ENCODE measurements at places on chromosomes 4 and X.

GRCh38 chr4:137421796-137422195 lies 110.5 kb downstream of the PCDH18 start:
- no peak for DNase-seq

DNA sequence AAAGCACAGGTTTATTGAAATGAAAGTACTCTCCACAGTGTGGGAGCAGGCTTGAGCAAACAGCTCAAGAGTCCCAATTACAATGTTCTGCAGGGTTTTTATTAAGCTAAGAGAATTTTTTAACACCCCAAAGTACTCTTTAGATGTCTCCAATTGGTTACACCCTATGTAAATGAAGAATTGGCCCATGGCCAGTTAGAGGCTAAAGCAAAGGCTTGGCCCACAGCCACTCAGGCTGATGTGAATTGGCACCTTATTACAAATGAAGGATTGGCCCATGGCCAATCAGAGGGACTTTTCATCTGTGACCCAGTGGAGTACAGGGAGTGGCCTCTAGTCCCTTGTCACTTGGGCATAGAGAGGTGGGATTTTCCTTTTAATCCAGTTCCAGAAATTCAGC lies 30.1 kb upstream of the IQCM start:
- DNase-seq = peak; percentile 41

DNA sequence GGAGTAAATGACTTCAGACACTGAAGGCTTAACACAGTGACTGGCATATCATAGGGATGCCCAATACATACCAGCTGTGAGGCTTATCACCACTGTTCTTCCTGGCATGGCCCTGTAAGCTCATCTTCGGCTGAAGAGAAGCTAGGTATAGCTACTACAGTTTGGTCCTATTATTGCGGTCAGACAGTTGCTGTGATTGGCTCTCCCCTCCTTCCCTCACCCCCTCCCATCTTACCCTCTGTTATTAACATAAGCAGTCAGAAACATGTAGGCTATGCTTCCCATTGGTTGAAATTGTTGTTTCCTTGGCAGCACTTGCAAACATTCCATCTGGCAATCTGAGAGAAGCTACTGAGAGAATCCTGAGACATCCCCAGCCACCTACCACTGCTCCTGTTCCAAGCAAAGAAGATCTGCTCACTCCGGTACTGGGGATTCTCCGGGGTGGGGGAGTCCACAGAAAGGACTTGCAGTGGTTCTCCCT lies at the start of gene AKAP14:
AKAP14 (plus strand) TSS at position 51 of the 484 bp plus-strand sequence. CDS start 7,331 bp downstream, outside the sequence.
- DNase-seq = peak; percentile 53

DNA sequence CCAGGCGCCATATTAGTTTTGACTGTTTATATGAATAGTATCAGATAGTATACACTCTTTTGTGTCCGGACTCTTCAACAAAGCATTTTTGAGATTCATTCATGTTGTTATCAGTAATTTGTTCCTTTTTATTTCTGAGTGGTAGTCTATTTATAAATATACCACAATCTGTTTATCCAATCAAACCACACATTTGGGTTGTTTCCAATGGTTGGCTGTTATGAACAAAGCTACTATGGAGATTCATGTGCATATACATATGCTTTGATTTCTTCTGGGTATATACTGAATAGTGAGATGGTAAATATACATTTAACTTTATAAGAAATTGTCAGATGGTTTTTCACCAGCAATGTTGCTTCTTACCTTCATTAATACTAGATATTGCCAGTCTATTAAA lies 36.8 kb upstream of the TAPT1 start:
- no peak for DNase-seq

- DNase-seq = no peak
Observed at GRCh38 chr4:41517121-41517520, 20.8 kb upstream of the LIMCH1 start.

GRCh38 chr4:8532245-8532781 lies 47.9 kb upstream of the GPR78 start:
- DNase-seq = no peak

- no peak for DNase-seq
Observed at GRCh38 chrX:155864655-155865054, 16.5 kb upstream of the VAMP7 start.

DNA sequence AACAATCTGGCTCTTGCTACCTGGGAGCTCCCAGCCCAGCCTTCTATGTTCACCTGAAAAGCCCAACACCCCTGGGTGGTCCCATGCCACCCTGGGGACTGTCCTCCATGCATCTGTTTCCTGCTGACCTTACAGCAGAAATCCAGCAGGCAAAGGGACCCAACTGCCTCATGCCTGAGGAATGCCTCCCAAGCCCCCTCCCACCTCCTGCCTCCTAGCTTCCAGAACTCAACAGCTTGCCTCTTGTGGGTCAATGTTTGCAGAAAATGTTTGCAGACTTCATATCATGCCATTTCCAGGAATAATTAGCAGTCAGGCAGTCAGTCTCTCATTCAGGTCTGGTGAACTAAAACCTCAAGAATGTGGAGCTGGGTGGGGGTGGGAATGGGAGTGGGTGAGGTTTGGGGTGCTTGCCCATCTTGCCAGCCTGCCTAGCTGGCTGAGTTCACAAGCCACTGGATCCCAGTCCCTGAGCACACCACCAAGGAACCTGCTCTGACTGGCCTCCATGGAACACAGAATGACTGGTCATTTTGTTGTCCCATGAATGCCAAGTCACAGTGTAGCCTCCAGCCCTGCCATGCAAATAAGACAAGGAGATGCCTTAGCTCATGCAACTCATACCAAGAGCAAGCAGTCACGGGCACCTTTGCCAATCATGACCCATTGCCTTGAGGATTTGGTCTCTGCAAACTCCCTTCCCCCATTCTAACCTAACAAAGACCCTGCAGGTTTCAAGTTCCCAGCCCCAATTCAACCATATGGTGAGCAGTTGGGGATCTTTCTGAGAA lies 12.1 kb upstream of the PLAC1 start:
- no peak for DNase-seq

DNA sequence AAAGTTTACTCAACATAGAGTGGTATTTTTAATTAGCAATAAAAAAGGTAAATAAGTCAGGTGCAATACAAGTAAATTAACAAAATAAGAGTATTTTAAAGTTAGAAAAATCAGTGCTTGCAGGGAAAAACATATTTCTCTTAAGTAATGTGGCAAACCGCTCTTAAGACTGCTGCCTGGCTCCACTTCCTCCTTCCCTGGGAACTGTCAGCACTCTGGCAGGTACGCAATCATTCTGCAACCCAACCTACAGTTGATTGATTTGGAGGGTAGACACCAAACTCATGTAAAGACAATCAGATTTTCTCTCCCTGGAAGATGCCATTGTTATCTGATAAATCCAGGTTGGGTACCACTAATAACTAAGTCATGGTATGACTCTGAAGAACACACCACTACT lies 63.9 kb downstream of the PPP3CA start:
- DNase-seq = no peak

DNA sequence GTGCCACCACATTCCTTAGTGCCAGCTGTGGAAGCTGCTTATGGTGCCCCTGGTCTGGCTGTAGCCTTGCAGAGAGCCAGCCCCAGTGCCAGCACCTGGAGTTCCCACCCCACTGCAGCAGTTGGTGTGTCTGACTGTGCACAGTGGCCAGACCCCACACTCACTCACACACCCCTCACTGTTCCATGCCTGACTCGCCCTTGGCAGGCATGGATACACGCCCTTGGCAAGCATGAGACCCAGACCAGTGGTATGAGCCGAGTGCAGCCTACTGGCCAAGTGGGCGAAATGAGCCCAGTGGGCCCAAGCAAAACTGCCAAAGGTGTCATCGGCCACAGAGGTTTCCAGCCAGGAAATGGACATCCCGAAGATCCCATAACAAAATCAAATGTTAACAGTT lies 27.4 kb downstream of the NAA11 start:
- DNase-seq = no peak

GRCh38 chr4:183434666-183435190 lies 9.7 kb upstream of the CDKN2AIP start:
- no peak for DNase-seq

DNA sequence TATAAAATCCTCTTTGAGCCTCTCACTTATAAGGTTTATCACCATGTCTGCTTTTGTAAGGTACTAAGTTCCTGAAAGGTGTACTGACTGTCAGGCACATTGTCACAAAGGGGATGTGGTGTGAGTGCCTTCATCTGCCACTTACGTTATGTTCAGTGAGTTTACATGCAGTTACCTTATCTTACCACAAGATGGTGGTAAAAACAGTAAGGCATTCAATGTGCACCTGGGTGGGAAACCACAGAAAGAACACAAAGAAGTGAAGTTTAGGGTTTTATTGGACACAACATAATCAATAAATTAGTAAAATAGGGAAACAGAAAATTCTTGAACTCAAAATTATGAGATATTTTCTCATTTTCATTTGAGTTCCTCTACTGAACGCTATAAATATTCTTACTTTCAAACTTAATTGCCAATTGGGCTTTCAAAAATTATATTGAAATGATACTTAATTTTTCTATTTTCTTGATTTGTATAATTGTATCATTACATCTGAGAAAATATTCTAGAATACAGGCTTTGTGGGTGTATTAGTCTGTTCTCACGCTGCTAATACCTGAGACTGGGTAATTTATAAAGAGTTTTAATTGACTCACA lies 650.8 kb downstream of the PCDH7 start:
- DNase-seq = peak; percentile 81

- no peak for DNase-seq
Observed at GRCh38 chrX:107684956-107685385, 56.7 kb downstream of the PRPS1 start.

DNA sequence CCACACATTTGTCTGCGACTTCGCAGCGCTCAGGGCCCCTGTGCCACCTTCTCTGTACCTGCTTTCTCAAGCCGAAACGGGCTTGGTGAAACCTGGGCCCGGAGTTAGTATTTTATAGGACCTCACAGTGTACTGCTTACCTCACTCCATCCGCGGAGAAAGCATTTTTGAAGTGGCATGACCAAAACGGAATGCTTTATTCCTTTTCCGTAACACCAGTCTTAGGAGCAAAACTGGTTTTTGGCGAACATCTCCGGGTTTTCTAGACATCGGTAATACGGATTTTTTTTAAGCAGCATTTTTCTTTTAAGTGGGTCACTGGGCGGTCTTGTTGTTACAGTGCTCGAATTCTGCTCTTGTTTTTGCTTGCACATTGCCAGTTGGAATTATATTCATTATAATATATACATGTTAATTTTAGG lies 3.6 kb downstream of the ZIC3 start:
- no peak for DNase-seq

DNA sequence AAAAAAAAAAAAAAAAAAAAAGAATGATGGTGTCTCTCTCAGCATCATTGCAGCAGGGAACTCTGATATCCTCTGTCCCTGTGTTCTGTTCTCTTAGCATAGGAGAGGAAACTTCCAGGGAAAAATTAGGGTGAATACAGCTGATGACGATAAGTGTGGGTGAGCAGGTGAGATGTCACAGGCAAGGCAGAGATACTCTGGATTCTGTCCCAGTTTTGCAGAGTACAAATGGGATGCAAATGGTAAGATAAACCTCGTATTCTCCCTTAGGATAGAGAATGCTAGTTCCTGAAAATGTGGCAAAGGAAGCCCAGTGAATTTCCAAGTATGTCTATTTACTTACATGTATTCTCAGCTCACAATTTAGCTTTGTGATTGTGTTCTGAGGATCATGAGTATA lies 671.6 kb upstream of the BOD1L1 start:
- no peak for DNase-seq

- DNase-seq = no peak
Observed at GRCh38 chrX:85620466-85620865, 241.0 kb upstream of the POF1B start.

DNA sequence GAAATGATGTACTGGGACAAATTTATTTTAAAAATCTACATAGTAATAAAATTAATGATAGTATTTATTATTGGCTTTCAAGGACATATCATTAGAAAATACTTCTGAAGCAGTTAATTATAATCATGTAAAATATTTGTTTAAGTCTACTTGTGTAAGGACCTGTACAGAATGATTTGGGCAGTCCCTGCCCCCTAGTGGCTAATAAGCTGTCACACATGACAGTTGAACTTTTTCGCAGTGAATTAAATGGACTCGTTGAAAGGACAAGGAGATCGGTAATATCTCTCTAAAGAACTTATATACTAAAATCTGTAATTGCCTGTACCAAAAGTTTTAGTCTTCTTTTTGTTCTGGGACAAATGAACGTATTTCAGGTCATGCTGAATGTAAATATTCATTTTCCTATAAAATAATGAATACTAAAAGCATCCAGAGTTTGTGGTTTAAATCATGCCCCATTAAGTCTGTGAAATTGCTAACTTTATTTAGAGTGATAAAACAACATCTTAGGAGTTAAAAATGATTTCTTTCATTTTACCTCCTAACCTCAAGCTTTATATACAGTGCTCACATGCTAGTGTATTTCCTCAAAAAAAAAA lies 13.6 kb downstream of the EXOC1 start:
- DNase-seq = peak; percentile 61

- DNase-seq = no peak
Observed at GRCh38 chr4:70956549-70957210, 36.8 kb upstream of the DCK start.

DNA sequence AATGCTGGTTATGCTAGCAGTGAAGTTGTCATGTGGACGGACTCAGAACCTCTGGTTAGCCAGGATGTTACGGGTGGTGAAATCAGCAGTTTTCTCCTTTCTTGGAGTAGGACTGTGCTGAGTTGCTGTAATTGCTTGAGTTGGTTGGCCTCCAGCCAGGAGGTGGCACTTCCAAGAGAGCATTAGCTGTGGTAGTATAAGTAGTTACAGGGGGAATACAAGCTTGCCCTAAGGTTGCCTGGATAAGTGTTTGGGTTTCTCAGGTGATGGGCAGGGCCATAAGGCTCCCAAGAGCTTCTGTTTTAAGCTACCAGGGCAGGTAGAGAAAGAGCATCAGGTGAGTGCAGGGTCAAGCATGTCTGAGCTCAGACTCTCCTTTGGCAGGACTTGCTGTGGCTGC lies 103.0 kb downstream of the ZNF518B start:
- peak; percentile 15 for DNase-seq

GRCh38 chr4:122364700-122365404 lies 14.0 kb upstream of the ADAD1 start:
- DNase-seq = no peak

DNA sequence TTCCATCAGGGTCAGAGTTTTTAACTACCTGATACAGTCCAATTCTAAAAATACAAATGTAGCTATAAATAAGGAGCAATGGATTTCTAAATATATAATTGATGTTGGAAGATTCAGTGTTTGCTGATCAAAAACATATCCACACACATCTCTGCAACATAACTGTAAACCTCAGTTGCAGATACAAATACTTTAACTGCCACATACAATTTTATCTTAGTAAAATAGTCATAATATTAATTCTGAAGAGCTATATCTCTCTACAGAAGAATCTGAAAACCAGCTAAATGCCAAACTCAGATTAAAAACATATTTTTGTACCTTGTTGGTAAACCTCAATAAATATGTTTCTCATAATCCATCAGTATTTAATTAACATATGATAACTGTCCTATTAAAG lies 674.3 kb upstream of the INTU start:
- DNase-seq = no peak

Data from NCI-H1417 (cell line).